RPMI7951 (cell line): ENCODE measurements at places on chromosomes 7 and 10. TPM values are rescaled to one million over a fixed set of nuclear protein-coding genes. Genes with fewer than 3 reads are reported as not detected.

DGKB gene
- total RNA-seq, result not detected in 2 replicates

NACAD gene
- total RNA-seq, result 0.24 and 0.29 TPM in 2 replicates

DNA sequence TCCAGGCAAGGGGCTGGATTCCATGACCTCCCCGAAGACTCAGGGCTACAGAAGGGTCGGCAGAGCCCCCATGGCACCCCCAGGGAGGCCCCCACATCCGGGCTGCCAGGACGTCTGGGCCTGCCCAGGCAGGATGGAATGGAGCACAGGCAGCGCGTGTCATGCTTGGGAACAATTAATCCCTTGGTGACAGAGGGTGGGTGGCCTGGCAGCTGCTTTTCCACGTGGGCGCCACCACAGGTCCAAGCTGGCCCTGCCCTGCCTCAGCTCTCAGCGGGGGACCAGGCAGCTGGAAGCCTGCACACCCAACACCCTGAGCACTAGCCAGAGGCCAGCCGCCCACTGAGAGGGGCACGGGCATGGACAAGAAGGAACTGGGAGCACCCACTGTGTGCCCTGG lies 11.4 kb downstream of the ELN start:
- DNase-seq, result no peak

DNA sequence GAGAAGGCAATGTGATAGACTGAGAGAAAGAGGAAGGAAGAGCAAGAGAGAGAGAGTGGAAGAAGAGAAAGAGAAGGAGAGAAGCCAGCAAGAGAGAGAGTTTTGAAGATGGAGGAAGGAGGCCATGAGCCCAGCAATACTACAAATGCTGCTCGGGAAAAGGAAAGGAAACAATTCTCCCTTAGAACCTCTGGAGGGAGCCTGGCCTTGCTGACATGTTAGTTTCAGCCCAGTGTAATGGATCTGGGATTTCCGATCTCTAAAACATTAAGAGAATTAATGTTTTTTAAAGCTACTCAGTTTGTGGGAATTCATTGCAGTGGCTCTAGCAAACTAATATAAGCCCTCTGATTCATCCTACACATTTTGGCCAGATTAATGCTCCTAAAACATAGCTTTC lies 206.8 kb upstream of the MTPN start:
- peak; percentile 7 for DNase-seq

- DNase-seq, result peak; percentile 68
Measured at GRCh38 chr7:112495810-112496462, 15.1 kb downstream of the LSMEM1 start.
